Stimulated activated CD4-positive, alpha-beta T cell treated with anti-CD3 and anti-CD28 coated beads, Interleukin-4, amount 100 ng/mL, for 1 hour (primary cell): ENCODE measurements at places on chromosomes 16 and 17.

DNA sequence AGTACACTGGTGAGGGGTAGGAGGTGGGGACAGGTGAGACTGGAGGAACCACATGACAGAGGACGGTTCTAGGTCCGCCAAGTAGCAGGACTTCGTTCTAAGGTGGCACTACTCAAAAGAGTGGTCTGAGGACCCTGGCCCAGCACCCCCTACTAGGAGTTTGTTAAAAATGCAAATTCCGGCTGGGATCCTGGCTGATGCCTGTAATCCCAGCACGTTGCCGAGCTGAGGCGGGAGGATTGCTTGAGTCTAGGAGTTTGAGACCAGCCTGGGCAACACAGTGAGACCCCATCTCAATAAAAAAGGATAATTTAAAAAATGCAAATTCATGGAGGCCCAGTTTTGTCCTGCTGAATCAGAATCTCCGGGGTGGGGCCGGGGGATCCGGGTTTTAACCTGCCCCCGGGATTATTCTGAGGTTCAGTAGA is 59.1 kb downstream of the WSB1 start:
- DNase-seq: no peak

GRCh38 chr17:64492481-64493109 is 4.3 kb downstream of the POLG2 start:
- DNase-seq: no peak

DNA sequence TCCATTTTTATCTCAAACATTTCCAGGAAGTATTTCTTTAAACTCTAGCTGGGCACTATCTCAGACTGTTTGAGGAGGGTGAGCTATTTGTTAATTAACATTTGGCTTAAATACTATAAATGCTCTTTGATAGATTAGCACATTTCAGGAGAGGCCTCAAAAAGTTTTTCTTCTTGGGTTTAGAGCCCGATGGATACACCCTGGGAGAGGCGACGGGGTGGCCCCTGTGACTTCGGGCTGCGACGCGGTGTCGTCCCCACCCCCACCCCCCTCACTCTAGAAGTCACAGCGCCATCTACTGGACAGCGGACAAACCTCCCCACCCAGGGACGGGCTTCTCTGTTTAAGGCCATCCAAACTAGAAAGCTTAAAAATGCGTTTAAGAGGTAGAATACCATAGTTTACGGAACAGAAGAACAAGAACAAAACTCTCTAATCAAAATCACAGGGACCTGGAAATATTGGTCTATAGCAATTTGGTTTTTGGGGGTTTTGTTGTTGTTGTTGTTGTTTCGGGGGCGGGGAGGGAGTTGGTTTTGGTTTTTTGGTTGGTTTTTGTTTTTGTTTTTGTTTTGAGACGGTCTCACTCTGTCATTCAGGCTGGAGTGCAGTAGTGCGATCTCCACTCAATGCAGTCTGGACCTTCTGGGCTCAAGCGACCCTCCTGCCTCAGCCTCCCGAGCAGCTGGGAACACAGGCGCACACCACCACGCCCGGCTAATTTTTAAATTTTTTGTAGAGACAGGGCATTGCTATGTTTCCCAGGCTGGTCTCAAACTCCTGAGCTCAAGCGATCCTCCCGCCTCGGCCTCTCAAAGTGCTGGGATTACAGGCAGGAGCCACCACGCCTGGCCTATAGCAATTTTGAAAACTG is 254.4 kb downstream of the C16orf95 start:
- DNase-seq: peak; percentile 56

GRCh38 chr17:80475910-80476876 is at the start of gene NPTX1:
TSS of gene NPTX1 (minus strand) at chr17:80476607. CDS start at chr17:80476446, 161 bp downstream.
- DNase-seq: peak; percentile 23

- DNase-seq: no peak
Measured at GRCh38 chr16:28171816-28172215, 39.9 kb downstream of the XPO6 start.

DNA sequence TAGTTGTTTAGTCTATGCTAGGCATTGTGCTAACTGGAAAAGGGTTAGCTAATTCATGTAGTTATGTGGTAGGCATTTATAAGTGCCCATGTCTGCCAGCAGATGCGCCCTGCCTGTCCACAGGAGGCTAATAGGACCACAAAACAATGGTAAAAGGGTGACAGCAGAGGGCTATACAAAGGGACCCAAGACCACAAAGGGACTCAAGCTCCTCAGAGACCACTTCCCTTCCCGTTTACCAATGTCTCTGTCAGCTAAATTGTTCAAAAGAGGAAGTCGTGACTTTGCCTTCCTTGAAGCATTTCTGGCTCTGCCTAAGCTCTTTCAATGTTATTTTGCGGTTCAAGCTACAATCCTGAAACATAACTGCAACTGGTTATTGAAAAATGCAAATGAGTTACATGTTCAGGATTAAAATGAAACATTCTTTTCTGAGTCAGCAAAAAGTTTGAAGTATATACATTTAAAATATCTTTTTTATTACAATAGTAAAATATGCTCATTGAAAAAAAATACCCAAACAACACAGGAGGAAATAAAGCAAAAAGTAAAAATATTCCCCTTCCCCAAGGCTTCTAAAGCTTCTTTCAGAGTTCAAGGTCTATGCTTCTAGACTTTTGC is 149.2 kb downstream of the MAF start:
- DNase-seq: no peak

- no peak for DNase-seq
Measured at GRCh38 chr17:7894866-7895265, 6.3 kb downstream of the CHD3 start.

DNA sequence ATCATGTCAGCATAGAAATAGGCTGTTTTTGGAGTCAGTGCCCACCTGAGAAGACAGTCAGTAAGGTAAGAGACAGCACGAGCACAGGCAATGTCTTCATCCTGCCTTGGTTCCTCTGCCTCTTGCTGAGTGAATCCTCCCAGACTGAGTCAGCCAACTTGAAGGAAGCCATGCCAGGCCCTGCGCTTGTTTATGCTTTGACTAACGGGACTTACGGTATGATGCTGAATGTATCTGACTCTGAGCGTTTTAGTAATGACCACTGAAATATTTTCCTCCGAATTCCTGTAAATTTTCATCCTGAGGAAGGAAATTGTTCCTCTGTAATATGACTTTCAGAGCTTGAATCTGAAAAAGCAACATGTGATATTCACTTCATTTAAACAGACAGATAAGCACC is 18.0 kb downstream of the C17orf67 start:
- no peak for DNase-seq

GRCh38 chr17:43430936-43431713 is 32.3 kb downstream of the ARL4D start:
- DNase-seq: no peak

DNA sequence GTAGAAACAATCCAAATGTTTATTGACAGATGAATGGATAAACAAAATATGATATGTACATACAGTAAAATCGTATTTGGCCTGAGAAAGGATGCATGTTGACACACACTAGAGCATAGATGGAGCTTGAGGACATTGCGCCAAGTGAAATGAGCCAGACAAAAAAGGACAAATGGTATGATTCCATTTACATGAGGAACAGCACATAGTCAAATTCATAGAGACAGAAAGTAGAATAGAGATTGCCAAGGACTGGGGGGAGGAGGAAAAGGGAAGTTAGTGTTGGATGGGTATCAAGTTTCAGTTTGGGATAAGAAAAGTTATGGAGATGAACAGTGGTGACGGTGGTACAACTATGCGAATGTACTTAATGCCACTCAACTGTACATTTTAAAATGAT is 47.9 kb downstream of the COPRS start:
- DNase-seq: no peak
